Muscle of back (tissue), 13 donors: ENCODE measurements at places on chromosomes 7 and 10. TPM values are rescaled to one million over a fixed set of nuclear protein-coding genes. Genes with fewer than 3 reads are reported as not detected.
A peak's percentile ranks its signal among the peaks of the same experiment; 100 is the strongest.

DNA sequence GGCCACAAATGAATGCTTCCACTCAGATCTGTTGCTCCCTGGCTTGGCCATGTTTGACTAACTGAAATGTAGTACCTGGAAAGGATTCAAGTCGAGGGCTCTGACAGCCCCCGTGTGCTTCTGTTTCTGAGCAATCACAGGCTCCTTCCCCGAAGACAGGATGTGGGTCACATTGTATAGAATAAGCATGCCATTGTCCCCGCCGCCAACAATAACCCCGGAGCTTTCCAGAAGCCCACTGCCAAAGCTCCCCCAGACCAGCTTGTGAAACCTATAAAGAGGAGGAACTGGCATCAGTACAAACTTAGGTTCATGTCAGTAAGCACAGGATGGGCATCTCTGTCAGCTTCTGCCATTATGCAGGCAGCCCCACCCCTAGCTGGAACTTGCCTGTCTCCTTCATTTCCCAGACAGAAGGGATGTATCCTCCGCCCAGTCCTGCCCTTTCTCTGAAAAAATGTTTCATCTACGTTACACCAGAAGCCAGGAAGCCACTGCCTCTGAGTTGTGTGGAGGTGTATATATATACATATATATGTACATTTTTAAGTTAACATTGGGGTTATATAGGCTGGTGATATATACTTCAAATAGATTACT lies 10.3 kb downstream of the SEC31B start:
- DNase-seq = no peak

- no peak for DNase-seq
These were observed 267.1 kb upstream of the FZD8 start for GRCh38 chr10:35909121-35909720.

The SEMA3E gene
- 2.5 TPM for polyA plus RNA-seq

GRCh38 chr10:24643679-24644209 lies 79.9 kb downstream of the ARHGAP21 start:
- DNase-seq = no peak

The ST8SIA6 gene
- polyA plus RNA-seq = 1.6 TPM

GRCh38 chr10:26211781-26212444 lies 4.7 kb upstream of the GAD2 start:
- DNase-seq = no peak

The GIMAP4 gene
- 32.7 TPM for polyA plus RNA-seq

GRCh38 chr7:1893036-1893435 lies 223.0 kb downstream of the ELFN1 start:
- DNase-seq = no peak

- no peak for DNase-seq
These were observed 61.8 kb upstream of the FAM204A start for GRCh38 chr10:118403967-118404366.

The ERCC6 gene
- 10.8 TPM for polyA plus RNA-seq

DNA sequence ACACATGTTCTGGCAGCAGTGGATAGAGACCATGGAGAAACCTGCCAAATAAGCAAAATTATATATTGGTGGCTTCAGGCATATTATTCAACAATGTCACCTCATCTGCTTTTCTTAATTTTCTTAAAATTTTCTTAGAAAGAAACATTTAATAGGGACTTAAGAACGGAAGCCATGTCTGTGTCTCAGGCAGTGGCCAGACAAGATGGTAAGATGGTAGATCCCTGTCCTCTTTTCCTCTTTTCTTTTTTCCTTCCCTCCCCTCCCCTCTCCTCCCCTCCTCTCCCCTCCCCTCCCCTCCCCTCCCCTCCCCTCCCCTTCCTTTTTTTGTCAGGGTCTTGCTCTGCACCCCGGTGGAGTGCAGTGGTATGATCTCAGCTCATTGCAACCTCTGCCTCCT lies 24.2 kb upstream of the ICA1 start:
- no peak for DNase-seq

DNA sequence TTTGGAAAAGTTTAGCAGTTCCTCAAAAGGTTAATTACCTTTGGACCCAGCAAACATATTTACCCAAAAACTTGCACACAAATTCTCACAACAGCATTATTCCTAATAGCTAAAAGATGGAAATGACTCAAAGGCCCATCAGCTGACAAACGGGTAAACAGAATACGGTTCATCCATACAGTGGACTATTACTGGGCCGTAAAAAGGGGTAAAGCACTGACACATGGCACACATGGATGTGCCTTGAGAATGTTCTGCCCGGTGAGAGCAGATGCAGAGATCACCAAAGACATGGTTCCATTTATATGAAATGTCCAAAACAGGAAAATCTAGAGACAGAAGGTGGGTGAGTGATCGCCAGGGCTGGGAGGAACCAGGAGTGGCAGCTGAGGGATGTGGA lies 95.2 kb upstream of the DNAJB6 start:
- DNase-seq = no peak

The SNX10 gene
- 2.9 TPM for polyA plus RNA-seq

The CUTC gene
- 18.3 TPM for polyA plus RNA-seq

GRCh38 chr7:48033922-48034321 lies 1.4 kb upstream of the C7orf57 start:
- no peak for DNase-seq

The SLC39A12 gene
- polyA plus RNA-seq = not detected

The SLC37A3 gene
- 43.1 TPM for polyA plus RNA-seq

DNA sequence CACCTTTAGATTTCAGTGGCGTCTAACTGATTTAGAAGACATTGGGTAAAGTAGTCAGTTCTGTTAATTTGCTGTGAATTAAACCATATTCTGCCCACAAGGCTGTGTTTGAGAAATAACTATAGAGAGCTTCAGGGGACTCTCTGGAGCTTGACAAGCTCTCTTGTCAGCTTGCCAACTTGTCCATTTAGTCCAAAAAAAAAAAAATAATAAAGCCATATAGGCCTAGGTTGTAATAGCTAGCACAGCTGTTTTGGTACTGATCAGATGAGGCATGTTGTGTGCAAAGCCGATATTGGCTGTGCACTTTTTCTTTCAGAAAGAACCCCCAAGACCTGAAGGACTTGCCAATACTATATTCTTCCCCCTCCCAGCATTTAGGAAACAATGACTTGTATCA lies 20.2 kb upstream of the ZNF282 start:
- DNase-seq = no peak

DNA sequence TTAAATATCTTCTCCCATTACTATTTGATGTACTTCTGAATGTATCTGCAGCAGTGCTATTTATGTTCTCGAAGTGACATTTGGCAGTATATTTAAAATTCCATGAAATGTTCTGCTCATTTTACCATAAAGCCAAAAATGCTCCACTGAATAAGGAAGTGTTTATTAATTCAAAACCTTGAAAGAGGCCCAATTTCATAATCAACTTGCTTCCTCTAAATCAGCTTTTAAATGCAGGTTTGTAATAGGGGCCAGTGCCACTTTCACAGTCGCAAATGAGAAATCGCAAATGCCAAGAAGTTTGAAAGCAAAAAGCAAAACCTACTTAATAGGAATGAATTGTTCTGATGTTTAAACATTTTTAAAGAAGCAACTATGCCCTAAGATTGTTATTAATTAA lies 11.4 kb downstream of the NHLRC2 start:
- no peak for DNase-seq

DNA sequence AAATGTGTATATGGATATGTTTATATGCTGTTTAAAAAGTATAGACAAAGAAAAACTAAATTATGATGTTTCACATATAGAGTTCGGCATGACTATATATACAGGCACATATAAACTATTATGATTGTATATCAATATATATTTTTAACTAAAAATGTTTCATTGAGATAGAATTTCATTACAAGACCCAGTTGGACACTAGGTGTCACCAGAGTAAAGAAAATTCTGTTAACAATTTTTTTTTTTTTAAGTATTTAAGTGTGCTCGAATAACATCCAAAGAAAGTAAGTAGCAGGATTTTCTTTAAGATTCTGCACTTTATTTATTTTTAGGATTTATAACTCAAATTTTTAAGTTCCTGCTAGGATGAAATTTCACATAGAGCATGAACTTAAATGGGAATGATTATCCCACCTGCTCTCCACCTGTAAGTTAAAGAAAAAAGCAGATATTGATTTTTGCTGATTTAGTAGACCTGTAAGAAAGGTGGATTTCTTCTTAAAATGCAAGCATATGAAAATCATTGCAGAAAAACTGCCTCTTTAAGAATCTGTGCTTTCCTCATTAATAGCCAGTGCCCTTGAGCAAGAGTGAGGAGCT lies 961.5 kb downstream of the PCDH15 start:
- peak; percentile 38 for DNase-seq

DNA sequence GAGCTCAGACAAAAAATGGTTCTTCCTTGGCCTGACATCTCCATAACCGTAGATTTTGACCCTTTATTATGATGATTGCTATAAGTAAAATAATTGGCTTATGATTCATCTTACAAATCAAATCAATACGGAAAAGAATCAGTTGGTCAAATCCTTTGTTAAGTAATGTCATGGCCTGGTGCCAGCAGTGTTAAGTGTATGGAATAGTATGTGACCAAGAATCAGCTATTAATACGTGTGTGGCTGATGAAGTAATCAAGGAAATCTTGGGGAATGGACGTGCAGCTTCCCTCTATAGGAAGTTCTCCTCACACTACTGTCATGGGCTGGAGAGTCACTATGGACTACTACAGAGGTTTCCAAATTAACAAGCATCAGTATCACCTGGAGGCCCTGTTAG lies 230.6 kb downstream of the TWIST1 start:
- DNase-seq = no peak

The DTX2 gene
- polyA plus RNA-seq = 9.2 TPM
